ENCODE measurements at places on chromosomes 13 and 19.

GRCh38 chr19:9971166-9971897 lies 35.0 kb upstream of the OLFM2 start:
- no peak for DNase-seq

- DNase-seq, result no peak
Observed at GRCh38 chr19:15393963-15394362, 14.4 kb upstream of the AKAP8 start.

GRCh38 chr13:111007209-111007608 lies 92.3 kb upstream of the ANKRD10 start:
- no peak for DNase-seq

DNA sequence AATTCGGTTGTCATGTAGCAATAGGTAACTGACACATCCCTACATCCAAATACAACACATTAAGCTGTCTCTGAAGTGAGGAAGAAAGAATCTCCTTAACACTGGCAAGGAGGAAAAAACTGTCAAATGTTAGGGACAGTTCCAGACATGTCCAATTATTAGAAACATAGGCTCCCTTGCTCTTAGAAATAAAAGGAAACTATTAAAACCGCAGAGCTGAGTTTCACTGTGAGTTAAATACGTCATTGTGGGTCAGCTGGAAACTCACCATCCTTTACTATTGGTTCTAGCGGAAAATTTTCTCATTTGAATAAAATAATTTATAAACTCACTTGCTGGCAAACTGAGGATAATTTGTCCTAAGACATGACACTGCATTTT lies 40.7 kb downstream of the STARD13 start:
- DNase-seq, result no peak

DNA sequence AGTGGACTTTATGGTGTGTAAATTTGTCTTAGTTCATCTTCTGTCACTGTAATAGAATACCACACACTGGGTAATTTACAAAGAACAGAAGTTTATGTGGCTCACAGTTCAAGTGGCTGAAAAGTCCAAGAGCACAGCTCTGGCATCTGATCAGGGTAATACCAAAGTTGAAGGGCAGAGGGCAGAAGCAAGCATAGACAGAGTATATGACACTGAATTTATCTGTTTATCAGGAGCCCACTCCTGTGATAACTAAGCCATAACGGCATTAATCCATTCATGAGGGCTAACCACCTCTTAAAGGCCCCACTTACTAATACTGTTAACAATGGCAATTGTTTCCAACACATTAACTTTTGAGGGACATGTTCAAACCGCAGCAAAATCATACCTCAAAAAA lies 4.0 kb upstream of the RFXAP start:
- no peak for DNase-seq

GRCh38 chr13:99028890-99029289 lies 51.0 kb upstream of the DOCK9 start:
- DNase-seq, result no peak

GRCh38 chr19:19659646-19660245 lies 3.7 kb downstream of the ATP13A1 start:
- no peak for DNase-seq

GRCh38 chr19:31527443-31527842 lies 178.2 kb upstream of the TSHZ3 start:
- DNase-seq, result no peak

GRCh38 chr19:11405846-11406643 lies 13.1 kb downstream of the RGL3 start:
- no peak for DNase-seq

GRCh38 chr19:6078068-6078467 lies 32.2 kb downstream of the RFX2 start:
- DNase-seq, result no peak

DNA sequence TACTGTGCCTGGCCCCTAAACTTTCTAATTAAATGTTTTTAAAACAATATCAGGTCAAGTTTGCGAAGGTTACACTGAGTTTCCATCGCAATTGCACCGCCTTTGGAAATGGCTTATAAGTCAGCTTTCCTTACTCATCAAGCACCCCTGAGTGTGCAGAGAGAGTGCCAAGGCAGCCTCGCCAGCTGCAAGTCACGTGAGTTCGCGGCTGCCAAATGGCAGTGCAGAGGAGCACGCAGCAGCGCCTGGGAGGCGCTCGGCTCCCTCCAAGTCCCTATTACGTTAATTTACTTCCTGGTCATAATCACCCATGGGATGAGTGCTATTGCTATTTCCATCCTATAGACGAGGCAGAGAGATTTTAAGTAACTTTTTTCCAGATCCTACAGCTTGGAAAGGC lies 319.6 kb downstream of the TEX29 start:
- DNase-seq, result no peak

GRCh38 chr13:28531077-28531844 lies 36.3 kb upstream of the FLT1 start:
- no peak for DNase-seq

DNA sequence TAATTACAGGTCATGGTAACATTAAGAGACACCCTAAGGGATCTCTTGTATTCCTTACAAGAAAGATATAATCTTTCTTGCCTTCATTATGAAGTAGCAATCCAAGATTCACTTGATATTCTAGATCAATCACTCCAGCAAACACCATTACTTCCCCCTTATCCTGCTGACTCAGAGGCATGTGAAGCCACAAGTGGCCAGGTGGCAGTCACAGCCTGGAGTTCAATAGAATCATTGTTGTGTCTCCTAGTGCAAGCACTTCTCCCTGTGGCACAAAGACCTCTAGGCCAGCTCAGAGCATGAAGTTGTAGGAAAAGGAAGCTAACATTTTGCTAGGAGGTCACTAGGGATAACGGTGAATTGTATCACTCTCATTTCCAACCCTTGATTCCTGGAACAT lies 864.3 kb upstream of the ATXN8OS start:
- DNase-seq, result no peak

- no peak for DNase-seq
Observed at GRCh38 chr13:100917011-100917410, 242.4 kb upstream of the TMTC4 start.

DNA sequence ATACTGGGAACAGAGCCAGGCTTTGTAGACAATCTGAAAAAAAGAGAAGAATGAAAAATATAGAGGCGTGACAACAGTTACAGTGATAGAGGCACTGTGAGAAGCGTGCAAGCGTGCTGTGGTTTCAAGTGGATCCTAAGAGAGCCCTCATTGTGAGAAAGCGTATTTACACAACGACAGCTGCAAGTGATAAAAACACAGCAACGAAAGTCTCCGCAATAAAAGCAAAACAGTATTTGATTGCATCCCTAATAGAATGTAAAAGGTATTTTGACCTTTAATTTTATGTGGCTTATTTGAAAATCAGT lies 642.7 kb upstream of the ARGLU1 start:
- DNase-seq, result no peak

DNA sequence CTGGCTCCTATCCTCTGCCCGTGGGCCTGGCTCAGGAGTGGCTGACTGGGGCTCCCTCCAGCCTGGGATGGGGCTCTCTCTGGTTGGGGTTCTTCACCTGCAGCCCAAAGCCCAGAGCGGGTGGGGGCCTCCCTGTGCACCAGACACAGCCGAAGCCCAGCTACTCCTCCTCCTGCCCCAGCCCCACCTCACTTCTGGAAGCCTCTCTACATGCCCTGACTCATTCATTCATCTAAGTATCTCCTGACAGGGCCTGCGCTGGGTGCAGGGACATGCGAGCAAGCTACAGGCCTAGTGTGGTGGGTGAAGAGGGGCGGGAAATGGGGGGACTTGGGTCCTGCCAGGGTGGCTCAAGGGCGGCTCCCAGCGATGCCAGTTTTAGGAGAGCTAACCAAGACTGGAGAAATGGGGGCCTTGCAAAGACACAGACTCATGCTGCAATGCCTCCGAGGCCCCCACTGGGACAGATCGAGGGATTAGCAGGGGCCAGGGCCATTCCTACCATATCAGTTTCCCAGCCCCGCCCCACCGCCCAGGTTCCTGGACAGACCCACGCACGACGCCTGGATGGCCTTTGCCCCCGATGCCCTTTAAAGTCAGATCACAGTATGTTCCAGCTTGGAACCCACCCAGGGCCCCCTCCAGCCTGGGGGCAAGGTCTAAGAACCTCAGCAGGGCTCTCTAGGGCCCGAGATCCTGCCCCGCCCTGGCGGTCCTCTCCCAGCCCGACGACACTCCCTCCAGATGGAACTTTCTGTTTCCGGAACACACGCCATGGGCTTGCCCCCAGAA lies 12.6 kb downstream of the LSM4 start:
- no peak for DNase-seq

- DNase-seq, result no peak
Observed at GRCh38 chr19:4120559-4121272, 3.2 kb downstream of the MAP2K2 start.

GRCh38 chr19:41912899-41913537 lies 15.2 kb downstream of the ERFL start:
- no peak for DNase-seq

DNA sequence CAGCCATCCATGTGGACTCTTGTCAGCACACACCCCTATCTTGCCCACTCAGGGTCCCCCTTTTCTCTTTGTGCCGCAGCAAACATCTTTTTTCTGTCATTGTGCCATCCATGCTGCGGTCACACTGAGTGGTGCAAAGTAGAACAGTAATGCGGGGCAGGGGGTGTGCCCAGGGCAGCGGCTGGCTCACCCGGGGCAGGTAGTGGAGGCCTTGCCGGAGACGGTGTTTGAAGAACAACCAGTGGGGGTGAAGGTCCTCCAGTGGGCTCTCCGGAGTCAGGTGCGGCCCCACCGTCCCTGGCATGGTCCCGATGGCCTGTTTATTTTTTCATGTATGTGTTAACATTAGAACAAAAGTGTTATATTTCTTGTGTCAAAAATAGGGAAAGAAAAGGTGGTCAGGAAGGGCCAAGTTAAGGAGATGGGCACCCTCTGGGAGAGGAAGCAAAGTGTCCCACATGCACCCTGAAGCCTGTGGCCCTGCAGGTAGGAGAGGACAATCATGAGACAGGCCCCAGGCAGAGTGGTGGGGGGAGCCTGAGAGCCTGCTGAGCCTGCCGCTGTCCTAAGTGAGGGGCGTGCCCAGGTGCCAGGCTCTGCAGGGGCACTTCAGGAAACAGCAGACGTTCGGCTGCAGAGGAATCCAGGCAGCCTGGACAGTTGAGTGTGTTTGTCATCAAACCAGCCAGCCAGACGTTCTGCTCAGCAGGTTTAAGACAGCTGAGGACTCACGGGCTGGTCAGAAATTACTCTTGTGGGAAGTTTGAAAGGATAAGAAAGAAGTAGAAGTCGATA lies 12.3 kb downstream of the TSSK6 start:
- DNase-seq, result no peak

- DNase-seq, result no peak
Observed at GRCh38 chr13:88144580-88144979, 473.4 kb downstream of the SLITRK5 start.
